ENCODE measurements at places on chromosomes 12 and 14. TPM values are rescaled to one million over a fixed set of nuclear protein-coding genes. Genes with fewer than 3 reads are reported as not detected.

Gene KRT78
- not detected for total RNA-seq

Gene MYF6
- total RNA-seq, result not detected

DNA sequence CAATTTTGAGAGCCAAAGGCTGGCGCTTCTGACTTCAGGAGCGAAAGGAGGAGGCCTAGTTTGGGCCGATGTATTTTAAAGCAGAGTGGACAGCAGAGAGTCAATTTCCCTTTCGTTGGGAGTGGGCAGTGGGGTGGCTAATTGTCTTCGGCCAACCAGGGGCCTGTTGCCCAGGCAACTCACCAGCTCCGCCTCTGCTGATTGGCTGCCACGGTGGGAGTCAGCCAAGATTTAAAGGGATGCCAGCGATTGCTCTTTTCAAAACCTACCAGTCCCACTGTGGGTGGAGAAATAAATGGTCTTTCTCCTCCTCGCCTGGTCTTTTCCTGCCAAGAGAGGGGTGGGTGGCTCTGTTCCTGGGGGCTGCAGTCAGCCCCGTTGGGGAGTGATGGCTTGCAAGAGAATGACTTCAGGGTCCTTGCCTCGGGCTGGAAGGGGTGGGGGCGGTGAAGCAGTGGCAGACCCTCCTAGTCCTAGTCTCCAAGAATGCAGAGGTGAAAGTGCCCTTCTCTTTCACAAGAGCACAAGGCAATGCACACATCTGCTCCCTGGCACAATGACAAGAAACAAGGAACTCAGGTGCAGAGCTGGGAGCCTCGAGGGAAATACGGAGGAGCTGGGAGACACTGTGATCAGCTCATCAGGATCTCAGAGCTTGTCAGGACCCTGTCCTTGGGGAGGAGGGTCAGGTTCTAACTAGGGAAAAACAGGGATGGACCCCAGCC, 37.7 kb downstream of the RASAL1 start:
- peak; percentile 15 for DNase-seq

- DNase-seq, result no peak
Measured at GRCh38 chr14:45811155-45811554, 558.2 kb upstream of the MIS18BP1 start.

Gene SPTB
- total RNA-seq, result under 0.01 TPM

DNA sequence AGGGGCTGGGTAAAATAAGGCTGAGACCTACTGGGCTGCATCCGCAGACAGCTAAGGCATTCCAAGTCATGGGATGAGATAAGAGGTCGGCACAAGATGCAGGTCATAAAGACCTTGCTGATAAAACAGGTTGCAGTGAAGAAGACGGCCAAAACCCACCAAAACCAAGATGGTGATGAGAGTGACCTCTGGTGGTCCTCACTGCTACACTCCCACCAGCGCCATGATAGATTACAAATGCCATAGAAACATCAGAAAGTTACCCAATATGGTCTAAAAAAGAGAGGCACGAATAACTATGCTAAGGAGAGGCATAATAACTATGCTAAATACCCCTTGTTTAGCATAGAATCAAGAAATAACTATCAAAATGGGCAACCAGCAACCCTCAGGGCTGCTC, 46.2 kb upstream of the MAP3K9 start:
- DNase-seq, result no peak

Gene CFL2
- total RNA-seq, result 135 TPM

Gene LMO3
- not detected for total RNA-seq

GRCh38 chr14:105537580-105538474, 11.4 kb downstream of the TMEM121 start:
- peak; percentile 49 for DNase-seq

Gene TMCC3
- 27.8 TPM for total RNA-seq

Data from dermis blood vessel endothelial cell (primary cell).